ENCODE measurements at places on chromosomes 5 and 9.

GRCh38 chr5:151592855-151593408 lies 1.8 kb upstream of the FAT2 start:
- peak; percentile 12 for DNase-seq

DNA sequence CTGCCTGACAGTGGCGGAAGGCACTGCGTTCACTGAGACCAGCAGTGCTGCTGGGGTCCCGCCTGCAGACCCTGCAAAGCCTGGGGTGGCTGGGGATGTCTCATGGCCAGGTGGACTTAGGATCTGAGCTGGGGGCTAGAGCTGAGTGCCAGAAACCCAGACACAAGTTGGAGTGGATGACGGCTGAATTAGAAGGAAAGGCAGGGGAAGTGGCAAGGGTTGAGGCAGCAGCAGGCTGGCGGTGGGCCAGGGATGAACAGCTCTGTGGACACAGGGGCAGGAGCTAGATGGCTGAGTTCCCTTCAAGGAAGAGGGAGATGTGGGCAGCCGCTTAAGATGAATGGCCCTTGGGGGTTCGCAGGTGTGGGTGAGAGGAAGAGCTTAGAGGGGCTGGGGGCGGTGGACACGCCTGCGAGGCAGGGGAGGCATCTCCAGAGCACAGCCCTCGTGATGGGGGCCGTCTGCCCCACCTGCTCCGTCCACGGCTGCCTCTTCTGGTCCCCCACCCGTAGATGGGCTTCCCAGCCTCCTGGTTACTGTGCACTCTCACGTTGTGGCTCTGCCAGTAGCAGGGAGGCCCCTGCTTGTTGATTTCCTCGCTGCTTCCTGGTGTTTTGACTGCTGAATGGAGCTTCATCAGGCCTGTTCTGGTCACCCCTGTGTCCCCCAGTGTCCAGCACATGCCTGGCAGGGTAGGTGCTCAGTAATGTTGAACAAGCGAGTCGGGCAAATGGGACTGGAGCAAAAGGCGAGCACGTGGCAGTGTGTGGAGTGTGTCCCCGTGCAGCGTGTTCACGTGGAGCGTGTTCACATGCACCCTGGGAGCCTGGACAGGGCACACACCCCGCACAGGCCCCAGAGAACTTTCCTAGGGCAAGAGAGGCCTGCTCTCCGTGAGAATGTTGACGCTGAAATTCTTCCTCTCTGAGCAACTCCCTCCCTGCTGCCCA lies 168.2 kb downstream of the CACNA1B start:
- DNase-seq, result no peak

GRCh38 chr5:97797994-97798451 lies 615.0 kb upstream of the RIOK2 start:
- DNase-seq, result peak; percentile 24

DNA sequence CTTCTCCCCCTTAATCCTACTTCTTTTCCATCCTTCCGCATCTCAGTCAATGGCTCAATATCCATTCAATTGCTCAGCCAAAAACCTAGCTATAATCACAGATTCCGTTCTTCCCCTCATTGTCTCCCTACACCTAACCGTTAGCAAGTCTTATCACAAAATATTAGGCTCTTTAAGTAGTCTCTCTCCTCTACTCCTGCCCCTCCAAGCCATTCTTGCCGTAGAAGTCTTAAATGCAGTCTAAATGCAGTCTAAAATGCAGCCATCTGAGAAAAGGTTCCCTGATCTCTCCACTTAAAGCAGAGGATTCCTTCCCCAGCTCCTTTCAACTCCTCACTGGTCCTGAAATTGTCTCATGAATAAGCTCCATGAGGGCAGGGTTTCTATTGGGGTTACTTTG lies 57.8 kb downstream of the ELL2 start:
- no peak for DNase-seq

GRCh38 chr9:121708768-121709488 lies 57.5 kb downstream of the DAB2IP start:
- DNase-seq, result no peak

DNA sequence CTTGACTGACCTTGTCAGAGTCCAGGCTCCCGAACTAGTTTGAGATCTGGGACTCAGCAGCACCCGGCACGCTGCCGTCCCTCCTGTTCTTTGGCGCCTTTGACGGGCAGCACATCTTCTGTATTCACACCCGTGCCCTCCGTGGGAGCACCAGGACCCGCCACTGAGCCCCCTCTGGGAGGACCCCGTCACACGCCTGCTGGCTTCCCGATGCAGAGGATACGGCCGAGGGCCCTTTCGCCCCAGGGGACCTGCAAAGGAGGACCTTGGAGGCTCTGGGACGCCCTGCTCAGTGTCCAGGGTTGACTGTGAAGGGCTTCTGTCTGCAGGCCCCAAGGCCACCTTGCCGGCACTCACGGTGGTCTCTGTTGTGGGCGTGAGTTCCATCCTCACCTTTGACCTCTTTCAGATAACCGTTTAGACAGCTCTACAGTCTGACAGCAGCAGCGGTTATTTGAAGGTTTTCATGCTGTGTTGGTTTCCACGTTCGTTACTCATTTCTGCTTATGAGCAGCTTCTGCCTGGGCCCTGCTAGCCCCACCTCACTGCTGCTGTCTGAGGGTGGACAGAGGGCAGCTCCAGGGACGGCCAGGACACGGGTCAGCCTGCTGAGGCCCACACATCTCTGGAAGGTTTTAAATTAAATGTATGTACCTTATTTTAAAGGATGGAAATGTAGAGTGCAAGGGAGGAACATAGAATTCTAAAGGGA lies 12.6 kb upstream of the EXOC3 start:
- DNase-seq, result no peak

GRCh38 chr5:67081261-67081660 lies 115.3 kb downstream of the CD180 start:
- no peak for DNase-seq

GRCh38 chr9:15289603-15290002 lies 17.4 kb downstream of the TTC39B start:
- DNase-seq, result no peak

GRCh38 chr5:151619812-151620460 lies 28.8 kb upstream of the FAT2 start:
- no peak for DNase-seq

DNA sequence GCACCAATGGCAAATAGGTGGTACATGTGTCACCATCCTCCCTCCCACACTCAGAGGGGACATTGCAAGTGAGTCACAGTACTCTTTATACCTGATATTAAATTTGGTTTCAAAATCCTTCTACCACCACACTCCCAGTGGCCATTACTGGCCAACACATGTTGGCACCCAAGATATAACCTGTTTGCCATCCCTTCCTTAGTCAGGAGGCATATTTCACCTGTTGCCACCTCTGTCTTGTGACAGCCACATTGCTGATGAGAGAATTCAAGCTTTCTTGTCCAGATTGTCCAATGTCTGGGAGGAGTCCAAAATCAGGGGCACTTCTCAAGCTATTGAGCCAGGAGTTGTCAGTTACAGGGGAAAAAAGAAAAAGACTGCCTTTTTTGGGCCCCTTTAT lies 80.2 kb upstream of the WWC1 start:
- no peak for DNase-seq

- DNase-seq, result no peak
These were observed 246.0 kb downstream of the GADD45G start for GRCh38 chr9:89850631-89851325.

- DNase-seq, result no peak
These were observed 247.0 kb downstream of the CHSY3 start for GRCh38 chr5:130151239-130151638.

DNA sequence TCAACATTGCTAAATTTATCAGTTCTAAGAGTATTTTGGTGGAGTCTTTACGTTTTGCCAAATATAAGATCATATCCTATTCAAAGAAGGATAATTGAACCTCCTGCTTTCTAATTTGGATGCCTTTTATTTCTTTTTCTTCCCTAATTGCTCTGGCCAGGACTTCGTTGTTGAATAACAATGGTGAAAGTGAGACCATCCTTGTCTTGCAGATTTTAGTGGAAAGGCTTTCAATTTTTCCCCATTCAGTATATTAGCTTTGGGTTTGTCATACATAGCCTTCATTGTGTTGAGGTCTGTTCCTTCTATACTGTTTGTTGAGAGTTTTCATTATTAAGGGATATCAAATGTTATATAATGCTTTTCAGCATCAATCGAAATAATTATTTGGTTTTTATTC lies 1974.2 kb upstream of the ACO1 start:
- no peak for DNase-seq

DNA sequence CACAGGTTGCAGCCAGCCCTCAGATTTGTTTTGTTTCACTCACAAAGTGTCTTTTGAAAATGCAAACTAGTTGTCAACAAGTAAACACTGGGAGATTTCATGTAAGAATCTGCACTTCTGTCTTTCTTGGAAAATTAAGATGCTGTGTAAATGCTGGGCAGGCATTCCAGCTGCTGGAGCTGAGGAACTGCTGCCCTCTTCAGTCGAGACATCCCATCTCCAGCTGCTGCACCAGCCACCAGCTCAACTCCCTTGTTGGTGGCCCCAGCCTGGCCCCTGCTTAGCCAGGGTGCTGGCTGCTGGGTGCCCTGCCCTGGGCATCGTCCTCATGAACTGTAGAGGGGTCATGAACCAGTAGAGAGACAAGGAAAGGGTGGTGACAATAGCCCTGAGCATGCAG lies 33.1 kb upstream of the AFAP1L1 start:
- DNase-seq, result no peak

GRCh38 chr5:32126691-32127090 lies 47.4 kb downstream of the GOLPH3 start:
- no peak for DNase-seq

DNA sequence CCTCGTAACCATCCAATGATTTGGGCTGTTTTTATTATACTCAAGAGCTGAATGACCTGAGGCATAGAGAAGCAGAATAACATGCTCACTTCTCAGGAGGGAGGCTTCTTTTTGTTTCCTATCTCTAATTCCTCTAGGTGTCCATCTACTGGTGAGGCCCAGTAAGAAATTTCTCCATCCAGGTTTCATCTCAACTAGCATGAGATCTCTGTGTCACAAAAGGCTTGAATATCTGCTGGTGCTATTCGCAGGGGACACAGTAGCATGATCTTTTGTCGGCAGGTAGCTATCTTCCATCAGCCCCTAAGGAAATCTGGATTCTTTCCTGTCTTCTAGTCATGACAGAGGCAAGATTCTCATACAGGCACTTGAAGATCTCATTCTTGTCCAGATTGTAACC lies 8.9 kb downstream of the IFNE start:
- DNase-seq, result no peak

DNA sequence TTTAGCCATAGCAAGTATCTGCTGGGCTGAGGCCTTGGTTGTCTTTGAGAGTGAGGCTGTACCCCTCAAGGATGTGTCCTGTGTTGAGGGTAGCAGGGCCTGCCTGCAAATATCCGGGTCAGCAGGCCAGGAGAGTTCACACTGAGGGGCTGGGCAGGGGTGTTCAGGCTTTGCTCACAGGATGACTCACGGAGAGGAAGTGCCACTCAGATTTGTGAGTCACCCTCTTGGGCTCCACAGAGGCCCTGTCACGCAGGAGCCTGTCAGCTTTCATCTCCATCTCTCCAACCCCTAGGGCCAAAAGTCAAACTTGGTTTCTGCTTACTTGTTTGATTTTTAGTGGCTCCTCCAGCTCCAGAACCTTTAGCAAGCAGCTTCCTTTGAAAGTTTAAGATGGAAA lies 211.5 kb downstream of the SEC61B start:
- peak; percentile 44 for DNase-seq

DNA sequence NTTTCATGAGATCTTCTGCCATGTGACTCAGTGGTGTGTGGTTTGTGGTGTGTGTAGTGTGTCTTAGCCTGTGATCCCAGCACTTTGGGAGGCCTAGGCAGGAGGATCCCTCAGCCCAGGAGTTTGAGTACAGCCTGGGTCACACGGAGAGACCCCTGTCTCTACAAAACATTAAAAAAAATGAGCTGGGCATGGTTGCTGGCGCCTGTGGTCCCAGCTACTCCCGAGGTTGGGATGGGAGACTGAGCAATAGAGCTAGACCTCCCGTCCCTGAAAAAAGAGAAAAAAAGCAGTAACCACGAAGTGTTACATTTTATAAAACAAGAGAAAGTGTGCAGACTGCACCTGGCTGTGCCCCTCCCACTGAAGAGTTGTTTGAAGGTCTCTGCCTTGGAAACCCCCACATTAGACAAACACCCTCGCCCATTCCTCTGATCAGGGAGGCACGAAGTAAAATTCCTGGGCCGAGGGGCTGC lies 21.2 kb upstream of the RNU6ATAC start:
- no peak for DNase-seq

GRCh38 chr9:87119328-87119881 lies 172.1 kb upstream of the GAS1 start:
- DNase-seq, result peak; percentile 12

DNA sequence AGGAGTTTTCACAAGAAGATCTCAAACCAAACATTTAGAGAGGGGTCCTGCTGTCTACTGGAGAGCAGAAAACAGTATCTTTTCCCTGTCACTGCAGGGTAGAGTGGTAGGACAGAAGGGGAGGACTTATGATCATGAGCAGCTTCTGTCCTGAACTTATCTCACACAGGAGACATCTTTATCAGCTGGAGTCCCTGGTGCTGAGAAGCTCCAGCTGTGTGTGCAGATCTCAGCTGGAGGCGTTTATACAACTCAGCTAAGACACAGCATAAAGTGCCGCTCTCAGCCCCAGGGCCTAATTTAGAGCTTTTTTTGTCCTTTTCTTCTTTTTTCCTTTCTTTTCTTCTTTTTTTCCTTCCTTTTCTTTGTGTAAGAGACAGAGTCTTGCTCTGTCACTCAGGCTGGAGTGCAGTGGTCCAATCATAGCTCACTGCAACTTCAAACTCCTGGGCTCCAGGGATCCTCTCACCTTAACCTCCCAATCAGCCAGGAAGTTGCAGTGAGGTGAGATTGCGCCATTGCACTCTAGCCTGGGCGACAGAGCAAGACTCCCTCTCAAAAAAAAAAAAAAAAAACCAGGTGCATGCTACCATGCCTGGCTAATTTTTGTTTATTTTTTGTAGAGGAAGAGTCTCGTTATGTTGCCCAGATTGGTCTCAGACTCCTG lies 31.9 kb downstream of the CCDC125 start:
- DNase-seq, result no peak

- peak; percentile 50 for DNase-seq
These were observed 68.1 kb downstream of the UBE2R2 start for GRCh38 chr9:33884856-33885701.

DNA sequence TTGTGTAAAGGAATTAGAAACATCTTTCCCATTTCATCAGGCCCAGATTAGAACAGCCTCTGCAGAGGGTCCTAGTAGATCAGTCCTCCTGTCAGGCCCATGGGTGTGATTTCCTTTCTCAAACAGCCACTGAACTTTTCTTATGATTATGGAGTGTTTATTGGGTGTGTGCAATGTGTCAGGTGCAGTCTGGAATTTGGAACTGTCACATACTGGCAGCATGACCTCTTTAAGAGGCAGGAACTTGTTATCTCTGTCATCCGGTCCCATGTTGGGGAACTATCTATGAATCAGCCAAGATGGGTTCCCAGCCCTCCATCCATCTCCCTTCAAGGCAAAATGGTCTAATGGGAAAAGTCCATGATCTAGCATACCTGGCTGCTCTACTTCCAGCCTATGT lies 11.6 kb upstream of the MEGF9 start:
- no peak for DNase-seq

DNA sequence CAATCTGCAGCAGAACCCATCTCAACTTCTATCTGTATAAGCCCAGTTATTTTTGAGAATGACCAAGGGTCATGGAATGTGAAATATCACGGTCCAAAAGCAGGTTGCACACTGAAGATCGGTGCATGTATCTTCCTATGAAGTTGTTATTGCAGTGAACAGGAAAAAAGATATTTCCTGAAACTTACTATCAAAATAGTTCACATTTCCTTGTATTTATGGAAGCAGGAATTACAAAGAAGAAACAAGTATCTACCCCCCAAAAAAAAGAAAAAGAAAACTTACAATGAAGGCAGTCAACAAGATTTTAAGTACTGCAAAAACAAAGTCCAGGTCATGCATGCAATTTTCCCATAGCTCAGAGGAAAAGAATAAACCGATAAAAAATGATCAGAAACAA lies 70.0 kb downstream of the MPDZ start:
- no peak for DNase-seq

Data from kidney glomerular epithelial cell (primary cell).